Amygdala (tissue), 56 donors: ENCODE measurements at places on chromosomes 5 and 9.

DNA sequence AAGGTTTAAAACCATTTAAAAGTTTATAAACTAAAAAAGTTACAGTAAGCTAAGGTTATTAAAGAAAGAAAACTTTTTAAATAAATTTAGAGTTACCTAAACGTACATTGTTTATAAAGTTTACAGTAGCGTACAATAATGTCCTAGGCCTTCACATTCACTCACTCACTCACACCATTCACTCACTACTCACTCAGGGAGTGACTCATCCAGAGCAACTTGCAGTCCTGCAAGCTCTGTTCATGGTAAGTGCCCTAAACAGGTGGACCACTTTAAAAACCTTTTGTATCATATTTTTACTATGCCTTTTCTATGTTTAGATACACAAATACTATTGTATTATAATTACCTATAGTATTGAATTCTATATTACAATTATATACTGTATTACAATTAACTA, 190.8 kb upstream of the RASA1 start:
- no peak for DNase-seq

DNA sequence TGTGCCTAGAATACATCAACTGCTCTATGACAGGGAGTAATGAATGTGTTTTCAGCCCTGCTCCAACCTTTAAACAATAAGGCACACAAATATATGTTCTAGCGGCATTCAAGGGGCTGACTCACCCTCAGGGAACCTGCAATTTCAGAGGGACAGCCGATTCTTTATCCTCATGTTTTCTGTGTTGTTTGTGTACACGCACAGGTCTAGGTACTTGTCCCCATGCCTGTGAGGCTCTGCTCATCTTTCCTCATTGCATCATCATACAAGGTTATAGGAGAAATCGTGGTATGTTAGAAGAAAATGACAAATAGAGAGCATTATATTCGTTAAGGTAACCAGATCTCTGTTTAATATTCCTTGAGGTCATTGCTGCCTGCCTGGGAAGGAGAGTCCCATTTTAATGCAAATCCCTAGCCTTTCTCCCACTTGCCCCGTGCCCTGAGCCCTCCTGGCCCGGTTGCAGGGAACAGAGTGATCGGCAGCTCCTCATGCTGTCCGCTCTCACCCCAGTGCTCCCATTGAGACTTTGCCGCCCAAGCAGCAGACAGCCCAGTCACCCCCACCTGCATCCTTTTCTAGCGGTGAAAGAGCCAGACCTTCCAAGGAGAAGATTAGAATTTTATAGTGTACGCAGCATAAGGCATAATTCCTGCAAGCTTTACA, 14.6 kb downstream of the MAP1B start:
- DNase-seq, result no peak

- DNase-seq, result no peak
These were observed 477.6 kb downstream of the ZSWIM6 start for GRCh38 chr5:61809651-61810050.

- no peak for DNase-seq
These were observed 19.8 kb upstream of the IFNK start for GRCh38 chr9:27504259-27504658.

GRCh38 chr9:80945436-80945835, 743.9 kb downstream of the TLE1 start:
- no peak for DNase-seq

DNA sequence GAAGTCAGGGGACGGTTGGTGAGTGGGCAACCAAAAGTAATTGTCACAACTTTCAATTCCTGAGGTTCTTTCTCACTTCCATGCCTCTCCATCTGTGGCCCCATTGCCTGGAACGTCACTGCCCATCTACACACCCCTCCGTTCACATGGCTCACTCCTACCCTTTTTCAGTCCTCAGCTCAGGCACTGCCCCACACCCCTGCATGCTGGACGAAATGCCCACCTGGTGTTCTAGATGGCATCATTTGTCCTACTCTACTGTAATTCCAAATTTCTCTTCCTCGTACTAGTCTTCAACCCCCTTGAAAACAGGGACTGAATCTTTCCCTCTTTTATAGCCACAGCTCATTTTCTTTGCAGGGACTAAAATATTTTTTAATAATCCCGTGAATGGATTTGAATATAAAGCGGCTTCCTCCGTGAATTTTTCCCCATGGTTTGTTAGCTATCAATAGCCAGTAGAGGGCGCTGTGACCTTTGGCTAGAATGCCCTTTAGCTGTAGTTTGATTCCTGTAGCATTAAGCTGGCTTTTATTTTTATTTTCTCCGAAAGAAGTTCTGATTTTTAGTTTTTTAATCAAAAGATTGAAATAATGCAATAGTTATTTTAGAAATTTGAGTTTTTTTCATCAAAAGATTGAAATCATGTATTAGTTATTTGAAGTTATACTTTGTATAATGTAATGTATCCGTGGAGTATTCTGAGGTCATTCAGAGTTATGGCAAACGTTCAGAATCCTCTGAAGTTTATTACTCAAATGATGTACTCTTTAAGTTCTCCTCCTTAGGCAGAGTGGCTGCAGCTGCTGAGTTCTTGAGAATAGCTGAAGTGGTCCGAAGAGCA, 232.1 kb downstream of the SH3GL2 start:
- no peak for DNase-seq

- peak; percentile 63 for DNase-seq
These were observed at the start of gene TDRD7 for GRCh38 chr9:97411789-97412625. TDRD7 (plus strand) TSS chr9:97412096; CDS start chr9:97428466, 16,370 bp downstream.

GRCh38 chr5:110333384-110333783, 393.1 kb downstream of the TMEM232 start:
- no peak for DNase-seq

- no peak for DNase-seq
These were observed 32.1 kb downstream of the NIPBL start for GRCh38 chr5:36908544-36909260.

DNA sequence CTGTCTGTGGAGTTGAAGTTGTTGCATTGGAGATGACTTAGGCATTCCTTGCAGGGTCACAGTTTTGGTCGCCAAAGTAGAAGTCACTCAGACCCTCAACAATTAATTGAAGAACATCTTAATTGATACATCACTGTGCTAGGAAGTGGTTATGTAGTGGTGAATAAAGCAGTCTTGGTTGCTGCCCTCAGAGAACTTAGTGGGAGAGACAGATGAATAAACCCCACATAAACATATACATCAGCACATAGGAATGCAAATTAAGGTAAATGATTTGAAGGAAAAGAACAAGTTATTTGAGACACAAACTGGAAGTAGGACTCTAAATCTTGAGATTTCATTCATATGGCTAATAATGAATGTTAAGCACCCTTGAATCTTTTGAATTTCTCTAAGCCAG, 25.7 kb downstream of the FAM174A start:
- no peak for DNase-seq

DNA sequence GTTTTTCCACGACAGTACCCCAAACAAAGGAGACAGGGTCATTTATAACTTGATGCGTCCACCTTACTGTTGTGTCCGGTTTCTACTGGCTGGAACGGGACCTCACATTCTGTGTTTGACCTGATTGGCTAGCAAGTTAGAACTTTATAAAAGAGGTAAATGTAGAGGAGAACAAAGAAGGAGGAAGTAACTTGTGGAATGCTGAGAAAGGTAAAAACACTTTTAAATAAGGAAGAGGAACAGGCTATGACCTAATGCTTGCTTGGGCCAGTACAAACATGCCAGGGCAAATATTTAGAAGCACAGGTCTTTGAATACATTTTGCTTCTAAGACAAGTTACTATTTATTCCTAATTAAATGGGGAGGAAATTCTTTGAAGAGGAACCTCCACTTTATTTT, 251.6 kb downstream of the KIAA0825 start:
- DNase-seq, result no peak

GRCh38 chr5:168683247-168683926, 104.2 kb upstream of the PANK3 start:
- DNase-seq, result no peak

DNA sequence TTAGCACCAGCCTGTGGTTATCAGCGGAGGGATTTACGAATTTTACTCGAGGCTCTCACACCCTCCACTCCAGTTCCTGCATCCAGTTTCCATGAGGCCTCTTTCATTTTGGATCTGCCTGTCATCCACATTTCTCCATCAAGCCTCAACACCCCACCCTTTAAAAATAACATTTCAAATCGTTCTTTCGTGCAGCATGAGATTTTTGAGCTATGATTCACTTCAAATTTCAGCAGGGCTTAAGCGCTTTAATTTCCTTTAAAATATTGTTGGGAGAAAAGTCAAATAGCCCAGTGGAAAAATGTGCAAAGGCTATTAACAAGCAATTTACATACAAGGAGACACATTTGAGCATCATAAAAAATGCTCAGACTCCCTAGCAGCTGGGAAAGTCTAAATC, 103.2 kb downstream of the MSX2 start:
- DNase-seq, result no peak

DNA sequence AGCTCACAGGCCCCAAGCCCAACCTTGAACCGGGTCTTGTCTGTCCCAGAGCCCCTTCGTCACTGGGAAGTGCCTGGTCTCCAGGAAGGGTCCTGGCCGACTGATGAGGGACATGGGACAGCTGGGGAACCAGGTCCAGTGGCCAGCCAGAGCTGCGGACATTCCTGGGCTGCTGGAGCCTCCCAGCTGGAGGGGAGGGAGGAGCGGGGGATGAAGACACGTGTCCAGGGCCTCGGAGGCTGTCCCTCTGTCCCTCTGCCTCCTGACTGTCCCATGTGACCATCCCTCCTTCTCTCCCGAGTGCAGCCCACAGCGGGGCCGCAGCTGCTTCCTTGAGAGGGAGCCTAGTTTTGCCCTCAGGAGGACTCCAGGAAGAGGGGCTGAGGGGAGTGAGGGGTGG, 41.7 kb upstream of the UBAC1 start:
- no peak for DNase-seq

GRCh38 chr9:128903079-128903461, 17.7 kb upstream of the PHYHD1 start:
- no peak for DNase-seq

- DNase-seq, result no peak
These were observed 90.0 kb downstream of the RMI1 start for GRCh38 chr9:84070590-84070989.

DNA sequence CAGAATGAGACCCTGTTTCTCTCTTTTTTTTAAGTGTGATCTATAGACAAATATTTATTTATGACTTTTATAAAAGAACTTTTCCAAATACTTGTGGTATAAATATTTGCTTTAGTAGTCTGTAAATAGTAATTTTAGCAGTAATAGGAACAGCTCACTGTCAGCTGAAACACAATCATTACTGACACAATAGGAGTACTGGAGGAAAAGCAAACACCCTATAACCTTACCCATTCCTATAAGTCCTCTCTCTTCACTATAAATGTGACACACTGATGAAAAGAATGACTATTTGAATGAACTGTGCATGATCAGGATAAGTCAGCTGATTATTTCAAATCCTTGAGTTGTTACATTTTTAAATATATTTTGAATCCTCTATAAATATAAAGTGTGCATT, 72.4 kb downstream of the CDH12 start:
- DNase-seq, result no peak

- DNase-seq, result no peak
These were observed 481.6 kb downstream of the NTRK2 start for GRCh38 chr9:85151162-85151561.

DNA sequence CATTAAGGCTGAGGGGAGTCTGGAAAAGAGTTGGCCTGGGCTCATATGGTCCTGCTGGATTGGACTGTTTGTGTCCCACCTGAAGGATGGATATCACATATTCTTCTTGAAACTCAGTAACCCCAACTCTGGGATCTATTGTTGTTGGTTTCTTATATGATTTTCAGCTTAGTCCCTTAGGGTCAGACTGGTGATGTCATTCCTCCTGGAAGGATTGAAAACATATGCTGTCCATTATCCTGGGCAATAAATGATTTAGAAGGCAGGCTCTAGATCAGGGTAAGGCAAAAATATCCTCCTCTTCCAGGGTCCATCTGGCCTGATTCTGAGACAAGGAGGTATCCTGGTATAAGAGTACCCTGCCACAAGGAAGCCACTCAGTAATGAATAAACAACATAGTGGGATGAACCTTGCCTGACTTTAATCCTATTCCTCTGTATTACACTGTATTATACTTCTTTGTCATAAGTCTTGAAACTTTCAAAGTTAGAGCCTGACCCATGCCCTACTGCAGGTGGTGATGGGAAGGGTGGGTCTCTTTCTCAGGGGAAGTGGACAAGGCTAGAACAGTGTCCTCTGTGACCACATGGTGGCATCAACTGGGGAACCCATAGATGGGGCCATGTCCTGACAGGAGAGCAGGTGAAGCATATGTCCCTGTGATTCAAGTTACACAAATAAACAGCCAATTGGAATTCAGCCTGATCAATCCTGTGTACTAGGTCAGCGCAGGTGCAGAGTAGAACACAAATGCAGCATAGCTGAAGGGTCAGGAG, 454.4 kb upstream of the TRPC7 start:
- no peak for DNase-seq

GRCh38 chr9:116270546-116270945, 117.0 kb downstream of the PAPPA start:
- no peak for DNase-seq

DNA sequence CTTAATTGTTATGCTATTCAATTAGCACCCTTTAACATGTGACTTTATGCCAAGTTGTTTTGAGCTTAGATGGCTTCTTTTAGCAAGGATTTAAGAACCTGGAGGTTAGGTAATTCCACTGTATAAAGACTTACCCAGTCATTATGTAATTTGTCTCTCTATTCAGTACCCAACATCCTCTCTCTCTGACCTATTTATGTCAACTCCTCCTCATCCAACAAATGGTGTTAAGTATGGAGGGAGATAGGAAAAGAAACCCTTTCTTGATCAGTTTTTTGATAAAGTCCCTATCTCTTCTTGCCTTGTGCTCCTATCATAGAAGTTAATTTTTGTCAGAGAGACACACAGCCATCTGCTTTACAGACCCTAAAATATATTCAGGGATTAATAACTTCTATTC, 181.2 kb upstream of the GPR151 start:
- no peak for DNase-seq

DNA sequence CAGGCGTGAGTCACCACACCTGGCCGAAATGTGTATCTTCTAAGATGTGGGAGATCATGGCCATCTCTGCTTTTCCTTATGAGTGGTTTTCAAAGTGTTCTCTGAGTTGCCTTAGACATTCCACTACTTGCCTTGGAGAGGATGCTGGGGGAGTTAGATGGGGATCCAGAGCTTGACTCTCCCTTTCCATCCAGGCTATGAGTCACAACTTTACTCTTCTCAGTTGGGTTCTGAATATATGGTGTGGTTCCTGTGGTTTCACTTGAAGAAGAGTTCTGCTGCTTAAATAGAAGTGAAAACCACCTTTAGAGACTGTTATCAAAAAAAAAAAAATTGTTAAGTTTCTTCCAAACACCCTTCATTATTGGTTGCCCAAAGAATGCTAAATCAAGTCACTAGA, 217.6 kb downstream of the ZNF608 start:
- no peak for DNase-seq

GRCh38 chr5:127233590-127233989, 57.0 kb upstream of the MEGF10 start:
- no peak for DNase-seq

- DNase-seq, result no peak
These were observed 30.1 kb downstream of the GALNT10 start for GRCh38 chr5:154220625-154221024.
